ENCODE measurements at places on chromosomes 13 and 19.

GRCh38 chr13:105147461-105147860, 1388.0 kb downstream of the EFNB2 start:
- DNase-seq: no peak

DNA sequence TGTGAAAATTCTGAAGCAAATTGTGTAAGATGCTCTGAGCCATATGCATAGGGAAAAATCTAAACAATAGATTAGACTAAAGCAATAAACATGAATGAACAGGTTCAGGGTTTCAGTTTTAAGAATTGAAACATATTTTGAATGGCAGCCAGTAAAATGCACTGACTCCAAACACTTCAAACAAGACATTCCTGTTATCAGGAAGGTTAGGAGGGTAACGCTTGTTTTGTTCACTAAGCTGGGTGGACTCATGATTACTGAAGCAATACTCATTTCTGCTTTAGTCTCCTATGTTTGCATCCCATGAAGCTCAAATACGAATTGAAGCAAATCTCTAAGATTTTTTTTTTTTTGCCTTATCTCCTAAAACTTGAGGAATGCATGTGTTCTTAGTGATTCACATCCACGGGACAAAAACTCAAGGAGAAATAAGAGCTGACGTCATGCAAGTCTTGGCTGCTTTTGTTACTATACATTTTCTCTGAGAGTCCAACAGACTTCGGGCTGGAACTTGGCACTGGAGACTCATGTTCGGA, 29.1 kb upstream of the IGFL4 start:
- DNase-seq: no peak

DNA sequence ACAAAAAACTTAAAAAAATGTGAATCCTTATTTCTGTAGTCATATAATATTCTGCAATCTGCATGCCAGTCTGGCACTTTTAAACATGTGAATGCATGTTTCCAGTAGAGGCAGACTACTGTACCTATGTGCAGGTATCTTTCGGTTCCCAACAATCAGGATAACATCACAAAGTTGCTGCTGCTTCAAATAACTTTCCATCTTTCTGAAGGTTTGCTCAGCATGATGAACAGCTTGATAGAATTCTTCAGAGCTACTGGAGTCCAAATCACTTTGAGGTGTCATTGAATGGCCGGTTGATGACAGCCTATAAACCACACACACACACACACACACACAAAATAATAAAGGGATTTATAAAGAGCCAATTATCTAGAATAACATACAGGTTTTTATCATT, 132.1 kb upstream of the ATXN8OS start:
- DNase-seq: no peak

GRCh38 chr19:33408538-33409434, 35.3 kb downstream of the CEBPG start:
- no peak for DNase-seq

DNA sequence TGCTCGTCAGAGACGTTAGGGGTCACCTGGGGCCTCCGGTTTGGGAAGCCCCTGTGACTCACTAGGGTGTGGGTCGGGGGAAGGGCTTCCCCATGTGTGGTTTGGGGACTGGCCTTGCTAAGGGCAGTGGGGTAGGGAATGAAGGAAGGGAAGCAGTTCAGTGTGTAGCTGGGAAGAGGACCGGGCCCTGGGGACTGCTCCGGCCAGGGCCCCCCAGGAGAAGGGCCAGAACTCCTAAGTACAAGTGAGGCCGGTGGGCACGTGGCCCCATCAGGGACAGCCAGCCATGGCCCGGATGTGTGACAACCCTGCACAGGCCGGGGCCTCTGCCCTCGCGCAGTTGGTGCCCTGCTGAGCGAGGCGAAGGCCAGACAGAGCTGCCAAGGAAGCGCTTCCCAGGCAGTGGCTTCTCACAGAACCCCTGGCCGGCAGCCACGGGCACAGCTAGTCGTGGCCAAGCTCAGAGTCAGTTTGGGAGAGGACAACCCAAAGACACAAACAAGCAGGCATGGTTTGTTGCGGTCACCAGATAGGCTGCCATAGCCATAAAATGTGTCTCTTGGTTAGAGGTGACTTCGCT, 25.7 kb downstream of the TEX29 start:
- no peak for DNase-seq
